CD4-positive, alpha-beta T cell treated with Interleukin-15 for 1 hour (primary cell): ENCODE measurements at places on chromosomes 7 and 10.

DNA sequence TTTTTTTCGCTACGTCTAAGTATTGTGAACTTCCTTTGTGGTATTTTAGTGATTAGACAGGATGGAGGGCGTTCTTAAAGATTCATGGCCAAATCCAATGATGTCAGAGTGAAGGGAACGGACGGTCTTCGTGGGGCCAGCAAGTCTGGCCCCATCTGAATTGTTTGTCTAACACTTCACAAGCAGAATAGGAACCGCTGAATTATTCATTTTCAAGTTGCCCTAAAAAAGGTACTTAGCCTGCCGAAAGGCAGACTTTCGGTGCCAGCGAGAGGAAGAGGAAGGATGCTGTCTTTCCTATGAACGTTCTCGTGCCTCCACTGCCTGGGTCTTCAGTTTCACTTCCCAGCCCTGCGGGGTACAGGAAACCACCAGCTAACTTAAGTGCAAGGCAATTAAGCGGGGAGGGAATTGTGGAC, 145.7 kb upstream of the SH2B2 start:
- peak; percentile 56 for DNase-seq

GRCh38 chr7:30175180-30175579, 40.4 kb downstream of the MTURN start:
- no peak for DNase-seq

GRCh38 chr7:151623766-151624165, 104.1 kb upstream of the RHEB start:
- no peak for DNase-seq

GRCh38 chr7:47573758-47574481, 8.0 kb downstream of the TNS3 start:
- no peak for DNase-seq

GRCh38 chr10:119087271-119087882, 6.8 kb upstream of the EIF3A start:
- DNase-seq: no peak

DNA sequence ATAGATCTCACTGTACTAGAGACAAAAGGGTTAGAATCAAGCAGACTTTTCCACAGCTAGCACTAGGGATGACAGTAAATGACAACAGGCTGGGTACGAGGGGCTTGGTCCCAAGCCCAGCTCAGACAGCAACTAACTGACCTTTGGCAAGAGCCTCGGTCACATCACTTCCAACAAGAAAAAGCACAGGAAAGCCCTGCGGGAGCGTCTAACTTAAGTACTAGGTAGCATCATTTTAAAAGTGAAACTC, 22.8 kb downstream of the CALML3 start:
- no peak for DNase-seq

- no peak for DNase-seq
These were observed 21.5 kb upstream of the CALD1 start for GRCh38 chr7:134757938-134758337.

GRCh38 chr7:155261031-155261985, 36.4 kb upstream of the INSIG1 start:
- DNase-seq: no peak

DNA sequence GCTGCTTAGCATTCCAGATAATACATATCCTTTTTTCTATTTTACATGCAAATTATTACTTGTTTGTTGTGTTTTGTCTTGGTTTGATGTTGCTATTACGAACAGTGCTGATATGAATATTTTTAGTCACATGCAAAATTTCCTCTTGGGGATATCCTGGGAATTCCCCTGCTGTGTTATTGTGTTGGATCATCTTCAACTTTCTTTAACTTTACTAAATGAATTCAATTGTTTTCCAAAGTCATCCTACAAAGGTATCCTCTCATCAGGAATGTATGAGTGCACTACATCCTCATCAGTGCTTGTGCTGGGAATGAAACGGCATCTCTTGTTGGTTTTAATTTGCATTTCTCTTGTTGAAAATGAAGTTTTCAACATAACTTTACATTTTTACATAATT, 87.1 kb downstream of the AASS start:
- DNase-seq: no peak

GRCh38 chr7:82294382-82294784, 149.2 kb downstream of the CACNA2D1 start:
- no peak for DNase-seq

DNA sequence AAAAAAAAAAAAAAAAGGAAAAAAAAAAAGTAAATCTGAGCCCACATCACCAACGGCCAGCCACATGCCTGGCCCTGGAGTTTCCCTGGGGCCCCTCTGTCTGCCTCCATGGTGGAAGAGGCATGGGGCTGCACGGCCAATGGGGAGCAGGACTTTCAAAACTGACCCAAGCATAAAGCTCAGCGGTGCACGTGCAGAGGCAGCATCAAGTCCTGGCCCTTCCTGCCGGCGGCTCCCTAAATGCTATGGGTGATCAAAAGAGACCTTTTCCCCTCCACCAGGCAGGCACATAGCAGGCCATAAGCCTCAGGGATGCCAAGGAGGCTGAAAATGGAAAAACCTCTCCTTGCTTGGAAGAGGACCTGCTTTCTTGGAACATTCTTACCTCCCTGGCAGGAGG, 94.3 kb downstream of the OAT start:
- no peak for DNase-seq

- no peak for DNase-seq
These were observed 25.6 kb downstream of the CTNNA3 start for GRCh38 chr10:67670401-67670800.

GRCh38 chr7:20474249-20474648, 141.2 kb upstream of the ABCB5 start:
- DNase-seq: peak; percentile 23

- DNase-seq: no peak
These were observed 31.1 kb downstream of the DAGLB start for GRCh38 chr7:6416516-6417145.

DNA sequence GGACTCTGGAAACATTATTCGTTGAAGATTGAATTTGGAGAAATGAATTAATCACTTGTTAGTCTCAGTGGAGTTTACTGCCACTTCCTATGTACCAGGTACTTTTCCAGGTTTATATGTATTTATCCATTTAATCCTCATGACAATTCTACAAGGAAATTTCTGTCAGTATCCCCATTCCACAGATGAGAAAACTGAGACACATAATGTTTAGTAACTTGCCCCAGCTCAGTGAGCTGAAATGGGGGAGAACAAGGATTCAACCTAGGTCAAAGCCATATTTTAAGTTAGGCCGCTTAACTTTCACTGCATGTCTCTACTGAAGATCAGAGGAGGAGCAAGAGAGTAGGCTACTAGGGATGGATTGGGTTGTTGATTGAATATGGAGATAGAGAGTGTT, 4.6 kb upstream of the SCIN start:
- no peak for DNase-seq

- no peak for DNase-seq
These were observed 61.7 kb downstream of the FAM107B start for GRCh38 chr10:14712991-14713424.

DNA sequence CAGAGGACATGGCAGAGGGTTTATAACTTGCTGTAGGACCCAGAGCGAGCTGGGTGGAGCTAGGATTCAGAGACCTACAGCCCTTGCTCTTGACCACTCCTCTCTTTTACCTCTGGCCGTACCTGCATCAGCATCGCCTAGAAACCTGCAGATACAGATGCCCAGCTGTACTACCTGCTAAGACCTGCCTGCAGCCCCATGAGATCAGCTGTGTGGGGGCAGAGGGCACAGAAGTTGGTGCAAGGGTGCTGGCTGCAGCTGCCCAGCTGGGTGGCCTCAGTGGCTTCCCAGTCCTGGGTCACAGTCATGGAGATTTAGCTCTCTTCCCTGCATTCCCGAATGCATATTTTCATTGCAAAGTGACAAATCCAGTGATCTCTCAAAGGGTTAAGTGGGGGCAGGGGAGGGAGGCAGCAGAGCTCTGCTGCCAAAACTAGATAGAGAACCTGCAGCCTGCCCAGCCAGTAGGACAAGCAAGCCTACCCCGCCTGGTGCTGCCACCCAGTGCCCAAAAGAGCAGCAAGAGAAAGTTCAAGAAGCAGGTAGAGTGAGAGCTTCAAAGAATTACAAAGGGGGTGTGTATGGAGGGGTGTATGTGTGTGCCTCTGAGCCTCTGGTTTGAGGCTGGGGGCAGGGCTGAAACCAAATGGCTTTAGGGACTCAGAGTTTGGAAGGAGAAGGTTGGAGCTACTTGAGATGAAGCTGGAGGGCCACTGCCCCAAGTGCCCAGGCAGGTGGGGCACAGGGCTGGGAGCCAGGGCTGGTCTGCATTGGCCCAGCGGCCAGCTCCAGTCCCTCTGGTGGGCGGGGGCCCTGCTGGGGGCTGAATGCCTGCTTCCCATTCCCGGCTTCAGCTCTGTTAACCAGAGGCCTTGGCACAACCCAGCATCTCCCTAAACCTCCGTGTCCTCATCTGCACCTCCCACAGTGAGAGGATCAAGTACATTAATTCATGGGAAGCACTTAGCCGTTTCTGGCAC, 6.9 kb downstream of the FAM241B start:
- DNase-seq: no peak

- no peak for DNase-seq
These were observed 219.8 kb downstream of the CTNNA3 start for GRCh38 chr10:67476201-67476600.

DNA sequence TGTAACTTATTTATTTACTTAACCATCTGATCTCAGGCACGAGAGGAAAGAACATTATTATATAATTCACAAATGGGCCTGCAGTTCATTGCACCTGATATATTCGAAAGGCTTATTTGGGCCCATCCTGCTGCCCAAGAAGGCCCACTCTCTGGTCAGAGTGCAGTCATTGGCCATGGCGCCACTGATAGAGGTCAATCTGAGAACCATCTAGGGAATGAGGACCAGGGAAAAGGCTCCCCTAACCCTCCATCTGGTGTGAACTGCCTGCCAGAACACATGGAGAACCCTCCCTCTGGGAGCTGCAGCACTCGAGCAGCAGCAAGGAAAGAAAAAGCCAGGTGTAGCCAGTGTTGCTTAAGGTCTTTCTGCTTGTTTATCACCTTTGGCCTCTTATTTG, 136.6 kb downstream of the REEP3 start:
- no peak for DNase-seq

DNA sequence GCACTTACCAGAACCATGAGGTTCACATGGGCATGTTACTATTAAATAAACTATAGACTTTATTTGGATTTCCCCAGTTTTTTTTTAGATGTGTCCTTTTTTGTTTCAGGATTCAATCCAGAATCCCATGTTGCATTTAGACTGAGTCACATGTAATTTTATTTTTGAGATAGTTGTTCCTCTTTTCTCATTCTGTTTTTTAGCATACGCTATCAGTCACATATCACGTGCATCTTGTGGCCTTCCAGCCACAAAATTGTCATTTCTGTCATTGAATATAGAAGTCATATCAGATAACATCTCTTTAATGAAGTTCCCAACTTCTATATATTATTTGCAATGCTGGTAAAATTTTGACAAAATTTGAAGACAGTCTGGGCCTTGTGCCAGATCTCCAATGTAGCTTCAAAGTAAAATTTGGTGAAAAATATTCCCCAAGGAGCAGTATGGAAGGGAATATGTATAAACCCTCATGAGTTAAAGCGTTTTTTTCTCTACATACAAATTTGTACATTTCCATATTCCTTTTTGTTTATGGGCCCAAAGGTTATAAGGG, 132.3 kb upstream of the MKI67 start:
- DNase-seq: no peak

DNA sequence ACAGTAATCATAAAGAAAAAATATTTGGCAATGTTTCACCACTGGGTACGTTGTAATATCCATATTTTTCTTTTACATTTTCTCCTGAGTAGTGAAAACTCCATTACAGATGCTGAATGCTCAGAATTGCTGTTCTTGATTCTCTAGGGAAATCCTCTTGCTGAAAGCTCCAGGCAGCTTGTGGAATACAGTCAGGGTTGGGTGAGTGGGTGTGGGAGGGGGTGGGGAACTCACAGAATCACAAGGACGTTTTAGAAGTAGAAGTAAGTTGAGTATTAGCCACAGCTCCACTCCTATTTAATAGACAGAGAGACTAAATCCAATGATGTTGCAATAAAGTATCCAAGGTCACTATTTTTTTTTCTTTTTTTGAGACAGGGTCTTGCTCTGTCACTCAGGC, 1270.9 kb downstream of the TYW1 start:
- DNase-seq: no peak

DNA sequence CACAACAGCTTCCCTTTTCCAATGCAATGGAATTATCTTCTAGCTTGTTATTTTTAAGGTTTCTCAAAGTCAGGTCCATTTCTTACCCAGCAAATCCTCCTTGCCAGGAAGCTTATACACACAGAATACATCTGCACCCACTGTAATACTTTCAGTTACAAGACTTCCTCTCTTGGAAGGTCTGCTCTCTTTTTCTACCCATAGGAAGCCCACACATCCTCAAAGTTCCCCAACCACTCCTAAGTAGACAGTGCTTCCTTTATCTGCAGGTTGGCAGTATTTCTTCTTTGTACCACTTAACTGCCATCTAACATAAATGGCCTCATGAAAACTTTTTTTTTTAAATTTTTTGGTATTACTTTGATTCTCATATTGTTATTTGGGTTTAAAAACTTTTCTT, 155.6 kb downstream of the TAX1BP1 start:
- no peak for DNase-seq

- DNase-seq: no peak
These were observed 66.2 kb downstream of the SORCS1 start for GRCh38 chr10:107098326-107098725.

GRCh38 chr10:58723186-58723585, 210.5 kb downstream of the BICC1 start:
- DNase-seq: no peak

DNA sequence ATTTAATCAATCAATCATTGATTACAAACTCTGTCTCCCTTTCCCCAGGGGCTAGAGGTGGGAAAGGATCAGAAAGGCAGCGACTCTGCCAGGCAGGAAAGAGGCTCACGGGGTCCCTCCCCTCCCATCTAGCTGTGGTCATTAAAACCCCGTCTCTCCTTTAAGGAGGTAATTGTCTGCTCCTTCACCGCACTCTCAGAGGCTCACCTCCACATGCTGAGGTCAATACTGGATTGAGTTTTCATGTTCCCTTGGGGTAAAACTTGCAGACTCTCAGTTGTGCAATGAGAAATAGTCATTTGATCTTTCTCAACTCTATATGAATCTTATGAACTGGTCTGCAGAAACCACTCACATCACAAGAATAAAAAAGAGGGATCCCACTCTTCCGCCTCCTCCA, 368.8 kb downstream of the ADRA2A start:
- DNase-seq: no peak

GRCh38 chr7:29567174-29567573, 3.5 kb downstream of the PRR15 start:
- no peak for DNase-seq

DNA sequence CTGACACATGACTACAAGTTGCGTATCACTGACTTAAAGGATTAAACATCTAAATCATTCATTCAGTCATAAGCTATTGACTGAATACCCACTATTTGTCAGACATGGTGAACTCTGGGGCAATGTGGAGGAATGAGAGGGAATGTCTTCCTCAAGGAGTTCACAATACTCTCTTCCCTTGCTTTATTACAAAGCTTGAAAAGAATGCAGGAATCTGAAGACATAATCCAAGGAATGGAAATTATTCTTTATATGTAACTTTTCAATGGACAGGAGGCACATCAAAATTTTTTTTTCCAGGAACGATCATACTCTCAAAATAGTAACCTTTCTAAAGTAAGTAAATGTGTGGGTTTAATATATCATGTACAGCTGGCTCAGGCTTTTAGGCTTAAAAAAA, 111.9 kb downstream of the ATXN7L1 start:
- DNase-seq: no peak
